ENCODE measurements at places on chromosomes 7 and 10. TPM values are rescaled to one million over a fixed set of nuclear protein-coding genes. Genes with fewer than 3 reads are reported as not detected.
A peak's percentile ranks its signal among the peaks of the same experiment; 100 is the strongest.

Gene C10orf105
- not detected for polyA plus RNA-seq

DNA sequence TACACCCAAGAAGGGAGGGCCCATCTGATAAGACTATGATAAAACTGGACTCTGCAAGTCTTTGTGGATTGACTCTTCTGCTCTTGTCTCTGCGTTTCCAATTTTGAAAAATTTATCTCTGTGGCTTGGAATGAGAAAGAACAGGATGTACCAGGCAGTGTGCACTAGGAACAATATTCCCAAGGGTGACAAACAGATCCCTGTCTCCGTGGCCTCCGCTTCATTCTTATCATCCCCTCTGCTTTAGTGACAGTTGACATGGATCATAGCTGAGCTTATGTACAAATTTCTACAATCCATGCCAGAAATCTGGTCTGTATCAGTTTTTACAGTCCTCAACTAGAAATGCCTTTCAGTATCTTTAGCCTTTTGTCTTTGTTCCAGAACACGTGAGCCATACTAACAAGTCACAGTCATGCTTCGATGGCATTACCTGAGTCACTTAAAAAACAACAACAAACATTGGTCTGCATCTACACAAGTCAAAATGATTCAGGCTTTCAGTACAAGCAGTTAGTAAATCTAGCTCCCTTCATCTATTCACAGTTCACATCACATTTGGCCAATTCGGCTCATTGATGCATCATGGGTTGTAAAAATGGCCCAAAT lies 393.6 kb upstream of the CELF2 start:
- no peak overlapping the region for H3K27ac ChIP-seq
- H3K4me1 ChIP-seq: no peaks in the 10 kb centered on the region
- no peak overlapping the region for H3K4me3 ChIP-seq
- H3K27me3 ChIP-seq: no peaks in the 10 kb centered on the region
- no peaks in the 10 kb centered on the region for H3K36me3 ChIP-seq

DNA sequence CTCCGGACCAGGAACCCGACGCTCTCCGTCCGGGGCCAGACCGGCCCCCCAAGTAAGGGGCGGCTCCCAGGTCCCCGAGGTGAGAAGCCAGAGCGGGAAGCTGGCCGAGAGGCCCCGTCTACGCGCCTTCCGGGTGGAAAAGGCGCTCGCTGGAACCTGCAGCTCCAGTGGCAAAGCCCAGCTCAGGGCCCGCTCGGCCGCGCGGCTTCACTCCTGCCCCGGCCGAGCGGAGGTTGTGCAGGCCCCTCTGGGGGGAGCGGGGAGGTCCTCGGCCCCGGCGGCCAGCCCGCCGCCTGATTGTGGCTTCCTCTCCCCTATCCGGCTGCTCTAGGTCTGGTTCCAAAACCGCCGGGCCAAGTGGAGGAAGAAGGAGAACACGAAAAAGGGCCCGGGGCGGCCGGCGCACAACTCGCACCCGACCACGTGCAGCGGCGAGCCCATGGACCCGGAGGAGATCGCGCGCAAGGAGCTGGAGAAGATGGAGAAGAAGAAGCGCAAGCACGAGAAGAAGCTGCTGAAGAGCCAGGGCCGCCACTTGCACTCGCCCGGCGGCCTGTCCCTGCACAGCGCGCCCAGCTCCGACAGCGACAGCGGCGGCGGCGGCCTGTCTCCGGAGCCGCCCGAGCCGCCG lies 2.9 kb downstream of the UNCX start:
- no peaks in the 10 kb centered on the region for H3K4me1 ChIP-seq
- no peak overlapping the region for H3K27ac ChIP-seq
- no peak overlapping the region for H3K4me3 ChIP-seq
- no peaks in the 10 kb centered on the region for H3K36me3 ChIP-seq

- DNase-seq: peak; percentile 41
- no peak overlapping the region for H3K4me3 ChIP-seq
- H3K27me3 ChIP-seq: no peaks in the 10 kb centered on the region
Measured at GRCh38 chr7:116200963-116201362, 9.4 kb upstream of the TES start.

- peaks cover 3% of the 10 kb centered on the region for H3K27me3 ChIP-seq
- H3K27ac ChIP-seq: no peak overlapping the region
- peak; percentile 40 for DNase-seq
- peaks cover 27% of the 10 kb centered on the region for H3K4me1 ChIP-seq
- no peak overlapping the region for H3K4me3 ChIP-seq
Measured at GRCh38 chr10:100909501-100910263, 3.1 kb upstream of the SLF2 start.

DNA sequence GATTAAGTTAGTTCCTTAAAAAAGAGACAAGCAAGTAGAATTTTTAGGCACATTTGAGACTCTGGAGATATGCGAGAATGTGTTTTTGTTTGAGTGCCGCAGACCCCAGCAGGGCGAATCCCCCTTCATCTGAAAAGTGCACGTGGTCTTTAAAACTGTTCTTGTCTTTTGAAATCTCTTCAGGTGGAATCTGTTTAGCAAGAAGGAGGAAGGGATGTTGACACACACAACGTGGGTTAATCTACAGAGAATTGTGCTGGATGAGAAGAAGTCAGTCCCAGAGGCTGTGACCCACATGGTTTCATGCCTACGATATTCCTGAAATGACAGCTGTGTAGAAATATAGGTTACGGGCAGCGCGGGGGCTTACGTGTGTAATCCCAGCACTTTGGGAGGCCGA lies 27.1 kb upstream of the ZFAND2A start:
- no peak for DNase-seq
- H3K4me1 ChIP-seq: peaks cover 7% of the 10 kb centered on the region

GRCh38 chr10:89241026-89241425 lies 10.5 kb downstream of the LIPA start:
- H3K27me3 ChIP-seq: no peaks in the 10 kb centered on the region
- H3K4me3 ChIP-seq: no peak overlapping the region
- no peak overlapping the region for H3K27ac ChIP-seq
- no peaks in the 10 kb centered on the region for H3K36me3 ChIP-seq

GRCh38 chr10:44660271-44660670 lies 250.9 kb upstream of the TMEM72 start:
- no peaks in the 10 kb centered on the region for H3K4me1 ChIP-seq
- no peak overlapping the region for H3K4me3 ChIP-seq
- H3K36me3 ChIP-seq: no peaks in the 10 kb centered on the region

Gene GALNT17
- polyA plus RNA-seq: not detected

Gene EPHB6
- polyA plus RNA-seq: 0.86 TPM

DNA sequence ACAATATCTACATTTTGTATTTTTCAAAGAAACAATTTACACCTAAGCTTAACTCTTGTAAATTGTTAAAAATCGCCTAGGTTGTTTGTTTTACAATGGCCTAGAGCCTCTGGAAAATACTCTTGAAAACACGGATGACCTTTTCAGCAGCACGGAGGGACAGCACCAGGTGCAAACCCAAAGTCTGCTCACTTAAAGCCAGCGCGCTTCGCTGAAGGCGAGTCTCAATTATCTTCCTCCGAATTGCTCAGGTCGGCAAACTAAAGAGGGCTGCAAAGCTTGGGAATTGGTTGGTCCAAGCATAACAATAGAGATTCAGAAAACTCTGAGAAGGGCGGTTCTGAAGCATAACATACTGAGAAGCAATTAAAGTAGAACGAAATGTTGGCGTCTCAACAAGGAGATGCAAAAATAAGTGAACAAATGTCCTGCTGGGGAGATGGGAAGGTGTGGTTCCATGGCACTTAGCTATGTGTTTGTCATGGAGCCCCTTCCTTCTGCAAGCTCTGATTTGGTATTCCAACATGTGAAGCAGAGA lies 139.9 kb upstream of the PITRM1 start:
- no peaks in the 10 kb centered on the region for H3K4me1 ChIP-seq
- H3K27me3 ChIP-seq: peaks cover 11% of the 10 kb centered on the region
- H3K36me3 ChIP-seq: no peaks in the 10 kb centered on the region
- DNase-seq: no peak

DNA sequence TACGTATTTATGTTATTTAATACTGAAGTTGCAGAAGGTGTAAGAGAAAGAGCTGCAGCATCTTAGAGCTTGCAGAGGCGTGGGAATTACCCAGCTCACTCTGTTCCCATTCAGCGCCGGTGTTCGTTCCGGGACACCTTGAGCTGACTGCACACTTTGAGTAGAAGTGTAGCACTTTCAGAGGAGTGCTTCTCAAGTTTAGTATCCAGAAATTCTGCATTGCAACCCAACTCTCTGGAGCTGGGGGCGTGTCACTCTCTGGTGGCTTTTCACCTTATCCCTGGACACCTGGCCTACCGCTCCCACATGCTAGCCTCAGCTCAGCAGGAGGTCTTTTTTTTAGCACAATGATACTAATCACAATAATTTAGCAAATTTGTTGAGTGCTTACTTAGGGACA lies 66.4 kb upstream of the SHH start:
- H3K27me3 ChIP-seq: no peaks in the 10 kb centered on the region
- no peak for DNase-seq
- H3K27ac ChIP-seq: no peak overlapping the region
- no peaks in the 10 kb centered on the region for H3K36me3 ChIP-seq
- no peaks in the 10 kb centered on the region for H3K4me1 ChIP-seq
- no peak overlapping the region for H3K4me3 ChIP-seq

GRCh38 chr7:135557455-135558336 lies at the start of gene NUP205:
TSS of gene NUP205 (plus strand) at chr7:135557917. CDS start at chr7:135557945, 28 bp downstream.
- DNase-seq: peak; percentile 96
- peaks cover 10% of the 10 kb centered on the region for H3K4me1 ChIP-seq
- no peaks in the 10 kb centered on the region for H3K27me3 ChIP-seq
- H3K27ac ChIP-seq: peak within 1 kb of the TSS; percentile 88

Gene BMPER
- polyA plus RNA-seq: 0.10 TPM

GRCh38 chr10:22058201-22058600 lies 54.7 kb upstream of the DNAJC1 start:
- no peaks in the 10 kb centered on the region for H3K27me3 ChIP-seq
- DNase-seq: no peak
- no peaks in the 10 kb centered on the region for H3K4me1 ChIP-seq
- H3K4me3 ChIP-seq: no peak overlapping the region

DNA sequence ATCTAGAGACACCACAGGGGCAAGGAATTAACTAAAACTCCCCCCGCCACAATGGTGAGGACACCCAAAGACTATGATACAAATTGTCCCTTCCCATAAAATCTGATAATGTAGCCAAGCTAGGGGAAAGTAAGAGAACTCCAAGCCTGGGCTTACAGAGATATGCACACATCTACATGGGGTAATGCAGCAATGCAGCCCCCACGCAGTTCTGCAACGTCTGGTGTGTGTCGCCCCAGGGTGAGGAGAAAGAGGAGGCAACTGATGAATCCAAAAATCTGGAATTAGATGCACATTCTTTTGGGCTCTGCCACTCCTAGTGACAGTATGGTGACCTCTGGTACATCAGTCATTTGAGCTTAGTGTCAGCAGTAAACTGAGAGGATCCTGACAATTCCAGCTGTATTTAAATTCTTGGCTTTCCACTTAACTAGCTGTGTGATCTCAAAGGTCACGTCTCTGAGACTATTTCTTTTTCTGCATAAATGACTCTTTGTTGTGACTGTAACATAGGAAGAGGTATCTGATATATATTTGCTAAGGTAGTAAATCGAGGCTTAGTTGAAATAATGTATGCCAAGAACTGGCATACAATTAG lies 51.5 kb downstream of the PIP4K2A start:
- no peak overlapping the region for H3K4me3 ChIP-seq
- no peaks in the 10 kb centered on the region for H3K4me1 ChIP-seq
- no peak for DNase-seq
- H3K36me3 ChIP-seq: no peaks in the 10 kb centered on the region
- no peak overlapping the region for H3K27ac ChIP-seq
- H3K27me3 ChIP-seq: no peaks in the 10 kb centered on the region

- H3K27me3 ChIP-seq: no peaks in the 10 kb centered on the region
- H3K27ac ChIP-seq: peak overlapping the region; percentile 55
Measured at GRCh38 chr10:79904671-79905321, 44.1 kb downstream of the SFTPD start.

Gene NPFFR1
- polyA plus RNA-seq: not detected

GRCh38 chr10:63132651-63133055 lies 475 bp upstream of the NRBF2 start:
- peaks cover 7% of the 10 kb centered on the region for H3K4me1 ChIP-seq
- H3K4me3 ChIP-seq: no peak overlapping the region
- H3K27ac ChIP-seq: no peak overlapping the region
- H3K27me3 ChIP-seq: no peaks in the 10 kb centered on the region
- H3K36me3 ChIP-seq: no peaks in the 10 kb centered on the region
- DNase-seq: no peak

GRCh38 chr10:72545546-72545945 lies 80.3 kb downstream of the MICU1 start:
- no peak for DNase-seq
- H3K27ac ChIP-seq: no peak overlapping the region
- H3K36me3 ChIP-seq: no peaks in the 10 kb centered on the region
- no peaks in the 10 kb centered on the region for H3K4me1 ChIP-seq
- H3K4me3 ChIP-seq: no peak overlapping the region

Gene KCNMA1
- polyA plus RNA-seq: 0.14 TPM

DNA sequence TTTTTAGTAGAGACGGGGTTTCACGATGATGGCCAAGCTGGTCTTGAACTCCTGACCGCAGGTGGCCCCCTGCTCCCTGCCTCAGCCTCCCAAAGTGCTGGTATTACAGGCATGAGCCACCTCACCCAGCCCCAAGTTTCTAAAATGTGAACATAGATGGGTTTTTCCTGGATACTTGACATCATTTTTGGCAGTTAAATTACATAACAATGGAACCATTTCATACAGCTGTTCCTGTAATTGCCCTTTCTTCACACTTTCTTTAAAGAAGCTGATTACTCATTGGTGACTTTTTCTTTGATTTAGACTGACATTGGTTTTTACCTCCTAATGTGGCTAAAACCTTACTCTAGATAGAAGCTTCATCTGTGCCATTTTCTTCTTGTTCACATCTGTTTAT lies 5.9 kb downstream of the ZKSCAN1 start:
- H3K27ac ChIP-seq: no peak overlapping the region
- no peaks in the 10 kb centered on the region for H3K27me3 ChIP-seq
- no peak for DNase-seq
- H3K36me3 ChIP-seq: peaks cover 10% of the 10 kb centered on the region
- H3K4me3 ChIP-seq: no peak overlapping the region
- H3K4me1 ChIP-seq: peaks cover 8% of the 10 kb centered on the region

Gene TFAM
- 11.9 TPM for polyA plus RNA-seq

- H3K27me3 ChIP-seq: no peaks in the 10 kb centered on the region
- no peaks in the 10 kb centered on the region for H3K4me1 ChIP-seq
- H3K27ac ChIP-seq: no peak overlapping the region
- DNase-seq: no peak
Measured at GRCh38 chr10:16049782-16050181, 189.5 kb upstream of the MINDY3 start.

DNA sequence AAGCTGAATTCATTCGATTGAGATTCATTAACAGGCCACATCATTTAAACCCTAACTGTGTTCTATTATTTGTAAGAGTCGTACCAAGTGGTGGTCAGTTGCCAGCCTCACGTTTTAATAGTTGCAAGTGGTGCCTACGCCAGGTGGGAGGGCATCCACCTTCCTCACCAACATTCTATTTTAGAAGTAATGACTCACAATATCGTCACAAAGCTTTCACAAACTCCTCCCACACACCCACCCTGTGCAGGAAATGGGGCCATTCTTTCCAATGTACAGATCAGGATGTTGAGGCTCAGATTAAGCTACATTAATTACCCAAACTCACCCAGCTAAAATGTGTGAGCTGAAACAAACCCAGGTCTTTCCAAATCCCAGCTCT lies 77.3 kb upstream of the SAMD8 start:
- no peak for DNase-seq

- H3K27me3 ChIP-seq: no peaks in the 10 kb centered on the region
- no peak overlapping the region for H3K27ac ChIP-seq
- H3K4me3 ChIP-seq: no peak overlapping the region
- DNase-seq: no peak
- H3K36me3 ChIP-seq: peaks cover 10% of the 10 kb centered on the region
Measured at GRCh38 chr7:127887096-127887495, 144.1 kb downstream of the LRRC4 start.

GRCh38 chr10:107092321-107092720 lies 72.2 kb downstream of the SORCS1 start:
- no peak overlapping the region for H3K27ac ChIP-seq
- H3K27me3 ChIP-seq: no peaks in the 10 kb centered on the region
- no peaks in the 10 kb centered on the region for H3K4me1 ChIP-seq
- H3K36me3 ChIP-seq: no peaks in the 10 kb centered on the region
- no peak overlapping the region for H3K4me3 ChIP-seq

Gene CCL24
- not detected for polyA plus RNA-seq

Gene CDC14C
- not detected for polyA plus RNA-seq

Data from endothelial cell of umbilical vein (primary cell).